ENCODE measurements at places on chromosomes 1 and 21. TPM values are rescaled to one million over a fixed set of nuclear protein-coding genes. Genes with fewer than 3 reads are reported as not detected.

- DNase-seq, result no peak
These were observed 28.4 kb downstream of the DISP3 start for GRCh38 chr1:11507309-11507708.

GRCh38 chr1:3082051-3082450 lies 13.0 kb downstream of the PRDM16 start:
- no peak for DNase-seq

GRCh38 chr1:158203693-158204457 lies 23.2 kb downstream of the CD1D start:
- DNase-seq, result peak; percentile 45

DNA sequence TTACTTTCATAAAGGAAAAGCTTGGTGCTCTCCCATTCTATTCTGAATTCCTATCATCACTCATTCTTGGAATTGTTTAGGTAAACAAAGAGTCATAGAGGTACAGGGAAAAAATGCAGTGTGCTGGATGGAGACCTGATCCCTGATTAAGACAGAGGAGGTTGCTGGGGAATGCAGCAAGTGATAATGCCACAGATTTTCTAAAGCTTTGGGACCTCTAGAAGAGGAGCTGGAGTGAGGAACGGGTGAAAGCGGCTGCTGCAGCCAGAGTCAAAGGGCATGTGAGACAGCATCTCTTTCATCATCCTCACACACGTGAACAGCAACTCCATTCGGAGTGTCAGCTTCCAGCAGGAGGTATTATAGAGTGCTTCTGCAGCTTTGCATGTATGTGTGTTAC lies 54.9 kb upstream of the DIPK1A start:
- DNase-seq, result no peak

- DNase-seq, result no peak
These were observed 43.9 kb downstream of the SKI start for GRCh38 chr1:2271841-2272655.

GRCh38 chr1:222736972-222737371 lies at the start of gene FAM177B:
Gene FAM177B, plus strand, starts transcription at chr1:222737202. Its CDS starts 9,344 bp downstream, at chr1:222746546.
- no peak for DNase-seq

DNA sequence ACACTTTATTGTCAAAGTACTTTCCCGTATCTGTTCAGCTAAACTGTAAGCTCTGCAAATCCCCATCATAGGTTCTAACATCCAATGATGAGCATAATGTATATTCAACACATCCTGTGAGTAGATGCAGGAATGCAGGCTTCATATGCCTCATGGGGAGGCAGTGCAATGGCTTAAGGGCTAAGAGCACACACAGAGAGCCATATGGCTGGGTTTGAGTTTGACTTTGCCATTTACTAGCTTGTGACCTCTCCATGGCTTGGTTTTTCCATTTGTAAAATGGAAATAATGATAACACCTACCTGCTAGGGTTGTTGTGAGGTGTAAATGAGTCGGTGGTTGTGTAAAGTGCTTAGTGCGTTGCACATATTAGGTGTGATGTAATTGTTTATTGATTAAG lies 13.4 kb downstream of the RCSD1 start:
- DNase-seq, result no peak

DNA sequence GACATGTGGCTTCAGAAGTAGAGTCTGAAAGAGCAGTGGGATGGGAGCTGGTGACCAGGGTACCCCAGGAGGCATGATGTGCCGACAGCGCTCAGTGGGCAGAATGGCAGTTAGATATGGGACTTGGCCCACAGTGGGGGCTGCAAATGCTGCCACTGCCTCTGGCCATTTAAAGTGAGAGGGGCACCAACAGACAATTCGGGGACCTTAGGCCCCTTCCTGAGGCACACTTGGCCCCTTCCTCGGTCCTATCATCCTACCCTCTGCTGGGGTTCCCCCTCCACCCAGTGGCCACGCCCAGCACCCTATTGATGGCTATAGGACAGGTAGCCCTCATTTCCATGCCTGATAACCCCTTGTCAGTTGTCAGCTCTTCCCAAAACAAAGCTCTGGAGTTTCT lies 36.6 kb upstream of the EPHA8 start:
- no peak for DNase-seq

GRCh38 chr1:17867470-17867869 lies 112.3 kb downstream of the ACTL8 start:
- no peak for DNase-seq

GRCh38 chr1:155513300-155513916 lies 49.2 kb downstream of the ASH1L start:
- DNase-seq, result no peak

- no peak for DNase-seq
These were observed 8.6 kb downstream of the RO60 start for GRCh38 chr1:193068013-193068412.

DNA sequence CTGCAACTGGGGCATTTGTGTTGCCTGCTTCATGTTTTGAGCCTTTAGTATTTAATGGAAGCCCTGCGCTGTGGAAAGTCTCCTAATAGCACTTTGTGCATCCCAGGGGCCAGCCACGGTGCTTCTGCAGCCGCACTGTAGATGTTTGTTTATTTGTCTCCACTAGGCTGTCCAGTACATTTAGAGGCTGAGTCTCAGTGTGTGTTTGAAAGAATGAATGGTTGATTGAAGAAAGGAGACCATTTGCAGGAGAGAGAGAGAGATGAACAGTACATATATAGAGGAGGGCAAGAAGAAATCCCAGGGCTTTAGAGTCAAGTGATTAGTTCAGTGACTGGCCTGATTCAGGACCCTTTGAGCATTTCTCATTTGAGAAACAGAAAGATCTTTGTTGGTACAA lies 33.9 kb downstream of the MPZL1 start:
- DNase-seq, result no peak

- no peak for DNase-seq
These were observed 67.2 kb upstream of the CNN3 start for GRCh38 chr1:94993931-94994645.

DNA sequence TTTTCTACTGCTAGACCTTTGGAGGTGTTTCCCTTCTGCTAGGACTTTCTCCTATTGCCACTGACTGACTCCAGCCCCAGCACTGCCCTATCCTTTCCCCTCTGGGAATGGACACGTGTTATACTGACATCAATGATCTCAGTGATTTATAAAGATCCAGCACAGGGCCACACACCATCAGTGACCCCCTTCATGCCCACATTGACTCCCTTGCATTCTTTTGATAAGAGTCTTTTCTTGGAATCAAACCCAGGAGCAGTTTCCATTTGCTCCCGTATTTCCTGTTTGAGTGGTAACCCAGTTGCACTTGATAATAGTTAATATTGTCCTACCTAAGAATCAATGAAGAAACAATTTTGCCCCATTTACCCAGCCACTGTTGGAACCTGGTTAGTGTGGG lies 501.0 kb upstream of the USP24 start:
- DNase-seq, result no peak

- DNase-seq, result no peak
These were observed 31.6 kb downstream of the DOP1B start for GRCh38 chr21:36188081-36188681.

PHACTR4 gene
- total RNA-seq, result 9.4 TPM

F13B gene
- not detected for total RNA-seq

LAPTM5 gene
- 1.5 TPM for total RNA-seq

C1orf185 gene
- total RNA-seq, result not detected

LMX1A gene
- not detected for total RNA-seq

SLC44A3 gene
- total RNA-seq, result 0.30 TPM

RXRG gene
- total RNA-seq, result not detected

TRAF5 gene
- 6.5 TPM for total RNA-seq

Measured in HT1080 (cell line).